ENCODE measurements at places on chromosomes 3 and 15. TPM values are rescaled to one million over a fixed set of nuclear protein-coding genes. Genes with fewer than 3 reads are reported as not detected.

The CCRL2 gene
- 2.0 TPM for polyA plus RNA-seq

The SLC22A13 gene
- polyA plus RNA-seq: 0.06 TPM

The FOXL2 gene
- 0.01 TPM for polyA plus RNA-seq

The CAMK2N2 gene
- 0.06 TPM for polyA plus RNA-seq

The ADAMTS17 gene
- polyA plus RNA-seq: 0.76 TPM

The TTLL3 gene
- 39.7 TPM for polyA plus RNA-seq

The MAGEL2 gene
- 0.11 TPM for polyA plus RNA-seq

The CXCR6 gene
- polyA plus RNA-seq: 0.22 TPM

The SEC22C gene
- polyA plus RNA-seq: 45.0 TPM

The EPHA3 gene
- polyA plus RNA-seq: 0.84 TPM

The BLOC1S6 gene
- polyA plus RNA-seq: 31.7 TPM

The ATP8B4 gene
- 5.5 TPM for polyA plus RNA-seq

The CCR3 gene
- polyA plus RNA-seq: not detected

The RHCG gene
- polyA plus RNA-seq: 0.61 TPM

The SLC49A4 gene
- 7.3 TPM for polyA plus RNA-seq

The SCG3 gene
- polyA plus RNA-seq: 3.8 TPM

The ALG1L2 gene
- polyA plus RNA-seq: not detected

Data from adipose tissue (tissue), 3 donors.